Hippocampal formation (tissue), 2 donors: ENCODE measurements at places on chromosomes 11 and 22.

GRCh38 chr11:105609341-105609781 is 512 bp upstream of the GRIA4 start:
- no peak for DNase-seq

GRCh38 chr11:80782135-80782885 is 1341.5 kb upstream of the TENM4 start:
- no peak for DNase-seq

- DNase-seq: no peak
These were observed 26.4 kb upstream of the MYOD1 start for GRCh38 chr11:17692931-17693330.

- no peak for DNase-seq
These were observed 11.4 kb downstream of the ARAP1 start for GRCh38 chr11:72740562-72741428.

DNA sequence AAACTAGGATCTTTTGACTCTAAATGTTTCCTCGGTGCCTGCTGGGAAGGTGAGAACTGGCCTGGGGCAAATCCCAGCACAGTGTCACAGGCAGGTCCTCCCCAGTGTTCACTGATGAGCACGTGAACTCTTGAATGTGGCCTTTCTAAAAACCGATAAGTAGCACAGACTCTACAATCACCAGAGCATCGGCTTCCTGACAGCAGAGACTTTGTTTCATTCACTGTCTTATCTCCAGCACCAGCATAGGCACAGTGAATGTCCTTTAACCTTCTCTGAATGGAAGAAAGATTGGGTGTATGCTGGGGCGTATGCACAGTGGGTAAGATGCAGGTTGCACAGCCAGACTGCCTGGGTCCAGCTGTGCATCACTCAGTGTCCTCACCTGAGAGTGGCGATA is 59.3 kb upstream of the EIF3D start:
- DNase-seq: no peak

DNA sequence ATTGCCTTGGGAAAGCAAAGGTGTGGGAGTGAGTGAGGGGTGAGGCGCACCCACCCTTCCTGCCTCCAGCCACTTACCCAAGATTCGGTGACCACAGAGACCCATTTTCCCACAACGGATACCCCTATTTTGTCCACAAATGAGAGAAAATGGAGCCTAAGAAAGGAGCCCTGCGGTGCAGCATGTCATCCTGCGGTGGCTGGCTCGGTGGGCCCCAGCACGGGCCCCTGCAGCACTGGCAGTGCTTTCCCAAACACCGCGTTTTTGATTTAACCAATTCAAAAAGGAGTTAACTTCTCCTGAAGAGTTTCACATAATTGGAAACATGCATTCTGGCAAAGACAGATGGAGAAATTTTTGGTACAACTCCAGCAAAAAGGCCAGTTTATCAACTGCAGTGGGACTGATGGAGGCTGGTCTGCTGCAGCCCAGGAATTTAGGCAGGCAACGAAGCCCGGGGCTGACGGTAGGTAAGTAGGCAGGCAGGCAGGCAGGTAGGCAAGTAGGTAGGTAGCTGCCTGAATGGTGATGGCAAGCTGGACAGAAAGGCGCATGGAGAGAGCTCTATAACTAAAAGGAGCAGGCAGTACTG is 84.2 kb downstream of the FDX1 start:
- DNase-seq: no peak
